Stimulated activated naive CD4-positive, alpha-beta T cell (primary cell): ENCODE measurements at places on chromosomes 4 and X.

GRCh38 chrX:47214435-47215077 is 3.9 kb upstream of the CDK16 start:
- DNase-seq = no peak

DNA sequence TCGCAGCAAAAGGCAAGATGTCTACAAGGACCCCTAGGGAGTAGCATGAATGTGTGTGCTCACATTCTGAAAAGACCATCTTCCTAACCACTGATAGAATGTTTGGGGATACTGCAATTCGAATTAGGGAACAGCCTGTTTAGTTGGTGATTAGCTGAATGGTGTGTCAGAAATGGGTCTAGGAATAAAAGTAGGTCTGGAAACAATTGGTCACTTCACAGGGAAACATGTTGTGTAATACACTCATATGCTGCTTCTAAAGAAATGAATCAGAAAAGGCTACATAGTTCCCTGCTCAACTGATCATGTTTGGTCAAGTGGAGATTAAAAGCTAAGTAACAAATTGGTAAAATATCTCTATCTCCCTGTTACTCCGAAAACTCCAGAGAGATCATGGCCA is 2362.4 kb upstream of the TENM3 start:
- no peak for DNase-seq

- no peak for DNase-seq
Measured at GRCh38 chr4:22848332-22848731, 155.6 kb downstream of the GBA3 start.

- DNase-seq = no peak
Measured at GRCh38 chr4:20283039-20283438, 31.3 kb downstream of the SLIT2 start.

GRCh38 chrX:110428144-110428543 is 69.5 kb downstream of the RTL9 start:
- DNase-seq = no peak

GRCh38 chrX:70664726-70665125 is 220.1 kb downstream of the DLG3 start:
- DNase-seq = no peak

- no peak for DNase-seq
Measured at GRCh38 chr4:8613421-8614364, 21.1 kb downstream of the CPZ start.

GRCh38 chr4:82744284-82744968 is 54.2 kb downstream of the SCD5 start:
- no peak for DNase-seq

GRCh38 chr4:182370491-182370890 is 127.3 kb downstream of the TENM3 start:
- no peak for DNase-seq

- DNase-seq = peak; percentile 62
Measured at GRCh38 chr4:110049951-110050925, 137.6 kb downstream of the EGF start.
